ENCODE measurements at places on chromosomes 11 and 22.

- no peak for DNase-seq
Observed at GRCh38 chr11:121898903-121899302, 217.1 kb downstream of the BLID start.

- DNase-seq, result no peak
Observed at GRCh38 chr11:115670538-115671205, 166.5 kb upstream of the CADM1 start.

- no peak for DNase-seq
Observed at GRCh38 chr22:35631597-35631996, 14.5 kb upstream of the MB start.

DNA sequence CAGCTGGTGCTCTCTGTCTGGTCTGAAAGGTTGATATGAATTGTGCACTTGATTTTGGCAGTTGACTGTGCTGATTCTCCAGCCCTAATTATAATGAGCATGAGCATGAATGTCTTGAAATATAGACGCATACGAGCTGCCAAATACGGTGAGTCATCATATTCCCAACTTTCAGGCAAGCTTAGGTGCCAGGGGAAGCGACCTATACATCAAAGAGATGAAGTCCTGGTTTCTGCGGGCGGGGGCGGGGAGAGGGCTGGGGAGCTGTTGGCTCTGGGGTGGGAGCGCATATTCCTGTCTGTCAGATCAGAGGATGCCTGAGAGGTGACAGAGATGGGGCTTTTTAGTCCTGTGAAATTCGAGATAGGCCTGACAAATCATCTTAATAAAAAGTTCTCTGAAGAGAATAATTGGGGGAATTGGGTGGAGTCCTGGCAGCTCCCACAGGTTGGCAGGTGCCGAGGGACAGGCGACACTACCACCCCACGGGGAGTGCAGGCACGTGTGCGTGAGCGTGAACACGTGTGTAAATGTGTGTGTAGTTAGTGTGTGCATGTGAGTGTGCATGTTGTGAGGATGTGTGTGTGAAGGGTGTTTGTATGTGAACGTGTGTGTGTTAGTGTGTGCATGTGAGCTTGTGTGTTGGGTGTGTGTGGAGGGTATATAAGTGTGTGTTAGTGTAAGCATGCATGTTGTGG is 865.3 kb downstream of the TBC1D22A start:
- DNase-seq, result no peak

DNA sequence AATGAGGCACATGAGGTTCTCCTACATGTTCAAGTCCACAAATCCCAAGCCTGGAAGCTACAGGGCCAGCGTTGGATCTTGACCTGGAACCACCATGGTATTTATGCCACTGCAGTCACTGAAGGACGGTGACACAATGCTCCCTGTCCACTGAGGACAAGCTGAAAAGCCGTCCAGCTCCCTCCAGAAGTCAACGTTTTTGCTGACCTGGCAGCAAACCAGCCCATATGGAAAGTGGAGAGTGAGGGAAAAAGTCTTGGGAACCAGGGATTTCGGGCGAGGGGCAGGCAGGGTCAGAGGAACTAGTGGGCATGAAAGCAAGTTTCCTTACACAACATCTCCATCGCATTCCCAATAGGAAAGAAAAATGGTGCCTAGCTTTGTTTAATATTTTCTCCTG is 33.3 kb downstream of the OPCML start:
- DNase-seq, result no peak

DNA sequence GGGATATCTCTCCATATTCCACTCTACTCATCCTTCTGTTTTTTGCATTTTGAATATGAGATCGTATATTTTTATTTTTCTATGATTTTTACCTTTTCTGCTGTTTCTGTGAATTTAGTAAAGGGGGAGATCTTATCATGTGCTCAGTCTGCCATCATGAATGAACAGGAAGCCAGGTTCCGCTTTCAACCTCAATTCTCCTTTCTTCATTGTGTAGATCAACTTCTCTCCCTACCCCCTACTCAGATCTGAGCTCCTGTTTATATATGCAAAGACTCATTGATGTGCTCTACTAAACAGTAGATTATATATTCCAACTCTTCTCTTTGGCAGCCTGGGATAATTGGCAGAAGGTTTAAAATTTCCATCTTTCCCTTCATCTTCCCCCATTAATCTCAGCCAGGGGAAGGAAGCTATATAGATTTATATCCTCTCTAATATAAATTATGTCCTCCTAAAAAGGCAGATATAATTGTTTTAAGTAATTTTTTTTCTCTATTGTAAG is 336.7 kb upstream of the PLET1 start:
- DNase-seq, result no peak

- DNase-seq, result no peak
Observed at GRCh38 chr11:73365352-73366264, 10.6 kb upstream of the RELT start.

DNA sequence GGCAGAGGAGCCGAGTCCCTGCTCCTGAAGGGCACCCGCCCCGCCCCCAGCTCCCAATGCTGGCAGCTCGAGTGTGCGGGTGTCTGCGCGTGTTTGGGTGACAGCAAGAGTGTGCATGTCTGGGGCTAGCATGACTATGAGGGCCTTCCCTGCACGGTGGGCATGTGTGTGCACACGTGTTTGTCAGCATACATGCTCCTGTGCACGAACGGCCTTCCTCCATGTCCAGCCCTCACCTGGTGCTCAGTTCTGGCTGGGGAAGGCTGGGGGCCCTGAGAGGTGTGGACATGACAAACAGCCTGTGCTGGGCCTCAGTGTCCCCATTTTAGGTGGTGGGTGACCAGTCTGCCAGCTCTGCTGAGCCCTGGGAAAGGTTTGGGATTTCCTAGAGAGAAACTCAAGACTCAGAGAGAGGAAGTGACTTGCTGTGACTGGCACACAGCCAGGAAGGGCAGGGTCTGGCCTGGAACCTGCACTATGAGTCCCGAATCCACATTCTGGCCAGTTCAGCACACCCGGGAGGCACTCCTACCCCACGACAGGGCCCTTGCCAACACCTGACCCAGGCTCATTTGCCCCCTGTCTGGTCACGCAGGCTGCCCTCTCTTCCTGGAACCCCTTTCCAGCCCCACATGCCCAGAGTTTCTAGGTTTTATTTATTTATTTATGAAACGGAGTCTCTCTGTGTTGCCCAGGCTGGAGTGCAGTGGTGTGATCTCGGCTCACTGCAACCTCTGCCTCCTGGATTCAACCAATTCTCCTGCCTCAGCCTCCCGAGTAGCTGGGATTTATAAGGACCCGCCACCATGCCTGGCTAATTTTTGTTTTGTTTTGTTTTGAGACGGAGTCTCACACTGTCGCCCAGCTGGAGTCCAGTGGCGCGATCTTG is 3.3 kb upstream of the SHISA8 start:
- no peak for DNase-seq

GRCh38 chr11:44955015-44955738 is 4.5 kb upstream of the TP53I11 start:
- DNase-seq, result no peak

DNA sequence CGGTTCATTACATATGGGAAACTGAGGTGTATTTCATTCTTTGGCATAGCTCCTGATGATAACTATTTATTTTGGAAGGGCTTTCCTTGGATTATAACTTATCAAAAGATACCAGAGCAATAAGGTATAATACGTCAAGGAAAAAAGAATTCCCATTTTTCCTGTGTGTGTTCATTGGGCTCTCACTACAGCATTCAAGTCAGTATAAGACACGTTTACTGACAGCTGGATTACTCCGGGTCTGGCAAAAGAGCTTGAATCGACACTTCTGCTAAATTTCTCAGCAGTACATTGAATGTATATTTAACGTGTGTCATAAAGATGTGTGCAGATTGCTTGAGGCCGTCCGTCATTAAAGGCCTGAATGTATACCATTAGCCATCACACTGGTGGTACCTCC is 163.4 kb downstream of the NCAM1 start:
- DNase-seq, result no peak

DNA sequence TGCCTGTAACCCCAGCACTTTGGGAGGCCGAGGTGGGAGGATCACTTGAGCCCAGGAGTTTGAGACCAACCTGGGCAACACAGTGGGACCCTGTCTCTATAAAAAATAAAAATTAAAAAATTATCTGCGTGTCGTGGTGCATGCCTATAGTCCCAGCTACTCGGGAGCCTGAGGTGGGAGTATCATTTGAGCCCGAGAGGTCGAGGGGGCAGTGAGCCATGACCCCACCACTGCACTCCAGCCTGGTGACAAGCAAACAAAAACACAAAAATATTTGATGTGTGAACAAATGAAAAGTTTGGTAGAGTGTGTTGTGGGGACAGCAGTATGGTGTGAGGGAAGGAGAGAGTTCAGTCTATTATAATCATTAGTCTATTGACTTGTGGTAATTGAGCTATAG is 90.8 kb upstream of the PARVA start:
- no peak for DNase-seq

DNA sequence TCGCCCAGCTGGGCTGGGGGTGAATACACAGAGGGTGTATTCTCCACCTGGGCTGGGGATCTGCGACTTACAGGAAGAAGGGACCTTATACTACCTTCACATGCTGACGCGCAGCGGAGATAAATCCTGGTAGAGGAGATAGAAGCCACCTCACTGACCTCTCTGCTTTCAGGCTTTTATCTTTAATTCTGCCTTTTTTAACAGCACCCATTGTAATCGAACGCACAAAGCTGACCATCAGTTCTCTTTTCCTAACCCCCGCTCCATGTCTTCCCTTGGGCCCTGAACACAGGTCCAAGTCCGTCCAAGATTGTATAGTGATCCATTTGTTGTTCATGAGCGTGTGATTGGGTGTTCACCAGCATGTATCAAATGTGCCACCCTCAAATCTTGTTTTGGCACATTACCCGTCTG is 664 bp upstream of the LAMTOR1 start:
- DNase-seq, result no peak

DNA sequence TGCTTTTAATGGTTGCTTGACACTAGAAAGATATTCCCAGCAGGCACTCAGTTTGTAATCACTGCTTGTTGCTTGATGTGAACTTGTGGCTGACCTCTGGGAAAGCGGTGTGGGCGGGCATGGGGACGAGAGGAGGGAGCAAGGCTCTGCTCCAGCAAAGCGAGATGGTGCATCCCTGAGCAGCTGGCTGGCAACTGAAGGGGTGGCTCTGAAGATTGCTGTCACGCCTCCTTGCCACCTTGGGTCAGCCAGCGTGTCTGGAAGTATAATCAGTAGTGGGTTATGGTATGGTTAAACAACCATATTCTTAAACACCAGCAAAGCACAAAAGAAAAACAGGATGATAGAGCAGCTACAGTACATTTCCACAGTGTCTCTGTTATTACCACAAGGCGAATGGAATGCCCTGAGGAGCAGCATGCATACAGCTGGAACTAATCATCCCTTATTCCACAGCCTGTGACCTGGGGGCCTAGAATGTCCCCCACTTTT is 124.5 kb downstream of the TRIM44 start:
- no peak for DNase-seq

DNA sequence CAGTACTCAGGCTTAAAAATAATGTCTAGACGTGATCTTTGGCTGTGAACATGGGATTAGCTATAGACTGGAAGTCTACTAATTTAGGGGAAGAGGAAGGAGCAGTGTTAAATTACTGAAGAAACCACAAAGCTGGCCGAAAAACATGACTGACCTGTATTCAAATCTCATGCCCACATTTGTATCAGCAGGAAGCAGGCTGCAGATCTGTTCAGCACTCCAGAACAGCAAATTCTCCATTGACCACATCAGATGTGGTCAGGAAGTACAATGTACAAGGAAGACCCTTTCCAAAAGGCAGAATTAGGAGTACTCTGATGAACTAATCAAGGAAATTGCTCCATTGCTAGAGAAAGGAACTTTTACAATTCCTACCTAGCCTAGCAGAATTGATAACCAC is 31.7 kb downstream of the DCDC1 start:
- no peak for DNase-seq

GRCh38 chr22:45310977-45311531 is 1.3 kb downstream of the FAM118A start:
- DNase-seq, result no peak

GRCh38 chr11:2138068-2138430 is 1.1 kb downstream of the IGF2 start:
- DNase-seq, result no peak

- DNase-seq, result no peak
Observed at GRCh38 chr11:76610871-76611475, 59.6 kb downstream of the LRRC32 start.

DNA sequence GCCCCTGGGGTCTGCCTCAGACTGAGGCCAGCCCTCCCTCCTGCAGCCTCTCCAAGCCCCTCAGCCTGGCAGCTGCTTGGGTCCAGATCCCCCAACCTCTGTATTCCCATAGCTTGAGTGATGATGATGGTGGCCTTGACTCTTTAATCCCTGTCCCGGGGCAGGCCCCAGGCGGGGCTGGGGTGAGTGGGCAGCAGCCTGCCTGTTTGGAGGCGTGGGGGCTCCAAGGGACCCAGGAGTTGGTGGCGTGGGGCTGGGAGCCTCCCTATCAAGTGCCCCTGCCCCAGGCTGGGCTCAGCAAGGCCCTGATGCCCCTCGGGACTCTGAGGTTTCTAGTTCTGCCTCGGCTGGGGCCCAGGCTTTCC is 22.5 kb downstream of the PPIL2 start:
- DNase-seq, result no peak

GRCh38 chr22:49664891-49665290 is 162.8 kb downstream of the BRD1 start:
- DNase-seq, result no peak

GRCh38 chr11:44572884-44573283 is 7.4 kb downstream of the CD82 start:
- no peak for DNase-seq

- DNase-seq, result no peak
Observed at GRCh38 chr22:19275919-19276600, 15.5 kb downstream of the CLTCL1 start.

DNA sequence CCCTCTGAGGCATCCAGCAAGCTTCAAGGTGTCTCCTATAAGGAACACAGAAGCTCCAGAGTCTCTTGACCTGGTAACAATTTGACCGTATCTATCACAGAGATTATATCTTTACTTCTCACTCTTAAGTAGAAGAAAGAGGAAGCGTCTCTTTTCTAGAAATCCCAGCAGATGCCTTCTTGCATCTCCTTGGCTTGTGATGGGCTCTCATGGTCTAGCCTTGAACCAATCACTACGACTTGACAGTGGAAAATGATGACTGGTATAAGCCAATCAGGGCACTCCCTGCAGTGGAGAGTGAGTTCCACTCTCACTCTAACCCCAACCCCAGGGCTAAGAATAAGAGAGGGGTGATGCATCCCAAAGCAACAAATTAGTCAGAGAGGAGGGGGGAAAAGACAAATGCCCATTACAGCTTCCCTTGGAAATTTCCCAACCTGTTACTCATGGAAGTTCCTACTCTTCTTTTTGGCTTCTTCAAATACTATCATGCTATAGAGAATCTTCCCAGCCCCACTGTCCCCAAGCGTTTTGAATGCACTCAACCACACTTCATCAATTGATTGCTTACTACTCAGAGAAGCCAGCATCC is 293.5 kb downstream of the MN1 start:
- DNase-seq, result no peak

DNA sequence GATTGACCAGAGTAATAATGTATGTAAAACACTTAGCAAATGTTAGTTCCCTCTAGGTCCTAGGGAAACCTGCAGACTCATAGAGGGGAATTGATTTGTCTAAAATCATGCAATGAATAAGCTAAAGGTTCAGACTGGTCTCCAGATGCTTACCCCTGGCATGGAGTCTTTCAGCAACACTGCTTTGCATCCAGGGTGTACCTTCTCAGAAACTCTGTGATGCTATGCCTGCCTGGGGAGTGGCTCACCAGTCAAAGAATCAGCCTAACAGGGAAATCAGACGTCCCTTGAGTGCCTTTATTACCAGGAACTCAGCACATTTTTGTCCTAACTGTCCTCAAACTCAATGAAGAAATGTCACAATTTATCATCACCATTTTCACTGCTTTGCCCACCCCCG is 5.9 kb upstream of the UVRAG start:
- no peak for DNase-seq

- no peak for DNase-seq
Observed at GRCh38 chr22:36443198-36443770, 38.2 kb downstream of the TXN2 start.
